ENCODE measurements at places on chromosomes 5 and 9.

GRCh38 chr9:36140086-36141084, 3.9 kb downstream of the GLIPR2 start:
- DNase-seq = no peak

- no peak for DNase-seq
Measured at GRCh38 chr5:94433397-94434163, 184.8 kb downstream of the KIAA0825 start.

GRCh38 chr9:16303506-16303905, 567.0 kb downstream of the BNC2 start:
- DNase-seq = no peak

DNA sequence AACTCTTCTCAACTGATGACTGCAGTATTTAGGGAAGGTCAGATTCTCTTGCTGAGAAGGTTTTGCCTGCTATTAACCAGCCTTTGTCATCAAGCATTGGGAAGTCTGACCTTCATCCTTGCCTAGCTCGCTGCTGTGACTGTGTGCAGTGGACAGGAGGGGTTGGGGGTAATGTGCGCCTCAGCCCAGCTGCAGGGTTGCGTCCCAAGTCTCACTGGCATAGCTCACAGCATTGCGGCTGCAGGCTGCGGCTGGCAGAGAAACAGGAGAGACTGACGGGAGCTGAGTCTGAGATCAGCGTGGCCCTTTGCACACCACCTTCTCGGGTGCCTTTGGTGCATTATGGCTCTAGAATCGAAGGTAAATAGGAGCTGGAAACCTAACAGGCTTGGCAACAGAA, 55.9 kb upstream of the NCS1 start:
- no peak for DNase-seq

GRCh38 chr5:180136630-180137381, 65.2 kb upstream of the RNF130 start:
- no peak for DNase-seq

GRCh38 chr9:24608599-24608998, 62.9 kb upstream of the IZUMO3 start:
- DNase-seq = no peak

DNA sequence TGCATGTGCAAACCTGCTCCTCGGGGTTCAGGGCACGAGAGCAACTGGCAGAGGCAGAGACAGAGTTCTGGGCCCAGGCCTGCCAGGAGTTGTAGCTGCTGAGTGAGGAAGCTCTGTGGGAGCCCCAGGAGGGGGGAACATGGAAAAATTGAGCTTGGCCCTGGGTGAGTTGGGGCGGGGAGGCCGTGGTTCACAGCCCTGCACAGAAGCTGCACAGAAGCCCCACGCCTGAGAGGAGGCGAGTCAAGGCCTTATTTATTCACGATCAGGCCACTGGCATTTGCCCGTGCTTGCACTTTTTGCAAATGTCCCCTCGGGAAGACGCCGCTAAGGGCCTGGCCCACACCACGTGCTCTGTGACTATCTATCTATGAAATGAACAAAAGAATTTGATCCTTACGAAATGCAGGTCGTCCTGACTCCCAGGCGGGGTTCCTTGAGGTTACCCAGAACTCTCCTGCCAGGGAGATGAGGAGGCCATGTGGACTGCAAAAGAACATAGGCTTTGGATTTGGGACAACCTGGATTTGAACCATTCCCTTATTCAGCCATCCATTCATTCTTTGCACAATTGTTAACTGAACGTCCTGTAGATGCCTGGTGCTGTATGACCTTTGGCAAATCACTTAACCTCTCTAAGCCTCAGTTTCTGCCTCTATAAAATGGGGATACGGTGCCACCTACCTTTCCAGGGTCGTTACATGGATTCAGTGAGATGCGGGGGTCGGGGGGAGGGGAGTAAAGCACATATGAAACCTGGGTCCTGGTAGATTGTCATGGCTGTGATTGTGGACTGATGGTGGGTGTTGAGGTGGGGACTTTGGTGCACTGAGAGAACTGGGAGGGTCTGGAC, 17.9 kb downstream of the COL27A1 start:
- DNase-seq = no peak

GRCh38 chr5:143275512-143276363, 127.7 kb downstream of the NR3C1 start:
- no peak for DNase-seq

DNA sequence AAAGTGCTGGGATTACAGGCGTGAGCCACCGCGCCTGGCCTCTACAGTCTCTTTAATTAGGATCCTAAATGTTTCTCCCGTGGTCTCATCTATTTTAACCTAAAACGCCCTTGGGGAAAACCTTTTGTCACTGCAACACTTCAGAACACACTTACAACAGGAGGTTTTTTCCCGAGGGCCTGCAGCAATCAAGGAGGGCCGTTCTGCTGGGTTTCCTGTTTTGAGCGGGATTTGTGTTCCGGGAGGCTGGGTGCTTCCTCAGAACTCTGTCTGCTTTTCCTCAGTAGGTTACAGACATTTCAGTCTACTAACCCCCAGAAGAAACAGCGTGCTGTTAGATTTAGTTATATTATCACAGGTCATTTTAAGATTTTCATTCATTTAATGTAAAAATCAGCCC, 65.4 kb upstream of the IRX4 start:
- DNase-seq = no peak

- DNase-seq = no peak
Measured at GRCh38 chr9:100351508-100351907, 1.2 kb downstream of the TEX10 start.

DNA sequence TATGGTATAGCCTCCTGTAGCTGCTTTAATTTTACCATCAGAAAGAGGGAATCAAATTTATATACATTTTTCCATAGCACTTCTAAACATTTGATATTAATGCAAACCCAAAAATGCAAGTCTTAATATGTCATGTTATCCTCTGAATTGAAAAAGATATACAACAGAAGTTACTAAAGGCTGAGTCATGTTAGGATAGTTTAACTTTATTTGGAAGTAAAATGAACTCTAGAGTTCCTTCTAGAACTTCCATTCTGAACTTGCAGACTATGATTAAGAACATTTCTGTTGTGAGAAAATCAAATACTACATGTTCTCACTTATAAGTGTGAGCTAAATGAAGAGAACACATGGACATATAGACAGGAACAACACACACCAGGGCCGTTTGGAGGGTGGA, 317.3 kb upstream of the PRR16 start:
- no peak for DNase-seq

DNA sequence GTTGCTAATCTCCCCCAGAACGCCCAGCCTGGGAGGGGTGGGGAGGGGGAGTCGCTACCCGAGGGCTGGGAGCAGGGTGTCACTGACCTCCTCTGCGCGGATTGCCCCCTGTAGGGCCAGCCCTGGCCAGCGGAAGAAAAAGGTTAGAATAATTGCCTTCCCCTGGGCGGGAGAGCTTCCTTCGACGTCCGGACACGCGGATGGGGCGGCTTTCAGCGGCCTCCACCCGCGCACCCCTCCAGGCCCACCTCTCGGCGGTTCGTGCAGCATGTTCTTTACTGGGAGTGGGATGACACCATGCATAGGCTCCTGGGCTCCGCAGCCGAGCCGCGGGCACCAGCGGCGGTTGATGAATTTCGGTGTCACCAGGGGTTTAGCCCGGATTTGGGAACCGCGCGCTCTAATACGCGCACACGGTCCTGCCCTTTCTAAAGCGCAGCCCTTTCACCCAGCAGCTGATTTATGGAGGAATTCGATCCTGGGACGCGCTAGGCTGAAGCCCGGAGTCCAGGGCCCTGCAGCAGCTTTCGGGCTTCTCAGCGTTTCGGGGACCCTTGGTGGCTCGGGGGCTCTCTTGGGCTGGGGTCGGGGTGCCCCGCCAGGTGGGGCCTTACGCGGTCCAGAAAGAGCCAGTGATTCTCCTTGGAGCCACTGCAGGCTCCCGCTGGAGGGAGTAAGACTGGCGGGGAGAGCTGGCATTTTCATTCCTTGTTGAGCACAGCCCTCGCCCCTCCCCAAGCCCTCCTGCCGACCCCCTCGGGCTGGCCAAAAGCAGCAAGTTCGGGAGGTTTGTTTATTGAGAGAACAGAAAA, 10.1 kb downstream of the LMX1B start:
- no peak for DNase-seq

Measured in effector CD8-positive, alpha-beta T cell (primary cell).